ENCODE measurements at places on chromosomes 6 and 20.

GRCh38 chr6:92415656-92416055, 1003.7 kb downstream of the EPHA7 start:
- no peak for DNase-seq

DNA sequence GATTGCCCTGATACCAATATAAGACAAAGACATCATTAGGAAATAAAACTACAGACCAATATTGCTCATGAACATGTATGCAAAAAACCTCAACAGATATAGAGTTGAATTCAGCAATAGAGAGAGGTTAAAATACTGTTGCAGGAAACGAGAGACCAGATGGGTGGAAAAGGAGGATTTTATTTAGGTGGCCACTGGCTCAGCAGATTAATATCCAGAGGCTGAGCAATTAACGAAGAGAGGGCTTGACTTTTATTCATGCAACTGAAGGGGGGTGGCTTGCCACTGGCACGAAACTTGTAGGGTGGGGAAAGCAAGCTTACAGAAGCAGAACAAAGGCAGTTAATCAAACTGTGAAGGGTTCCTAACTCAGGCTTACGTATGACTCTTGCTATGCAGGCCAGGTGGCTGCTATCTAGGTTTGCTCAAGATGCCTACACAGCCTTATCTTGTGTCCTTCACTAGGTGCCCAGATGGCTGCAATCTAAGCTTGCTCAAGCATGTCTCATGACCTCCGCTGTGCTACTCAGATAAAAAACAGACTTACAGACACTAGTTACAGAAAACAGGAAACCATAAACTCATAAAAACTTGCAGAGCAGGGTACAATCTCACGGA, 126.4 kb downstream of the MMUT start:
- no peak for DNase-seq

GRCh38 chr6:29965563-29965872, 23.2 kb downstream of the HLA-A start:
- no peak for DNase-seq

- DNase-seq = no peak
Observed at GRCh38 chr6:45206793-45207492, 121.2 kb upstream of the RUNX2 start.

- DNase-seq = no peak
Observed at GRCh38 chr6:16839631-16840179, 78.4 kb upstream of the ATXN1 start.

GRCh38 chr20:23146181-23146580, 60.1 kb upstream of the CD93 start:
- DNase-seq = no peak

DNA sequence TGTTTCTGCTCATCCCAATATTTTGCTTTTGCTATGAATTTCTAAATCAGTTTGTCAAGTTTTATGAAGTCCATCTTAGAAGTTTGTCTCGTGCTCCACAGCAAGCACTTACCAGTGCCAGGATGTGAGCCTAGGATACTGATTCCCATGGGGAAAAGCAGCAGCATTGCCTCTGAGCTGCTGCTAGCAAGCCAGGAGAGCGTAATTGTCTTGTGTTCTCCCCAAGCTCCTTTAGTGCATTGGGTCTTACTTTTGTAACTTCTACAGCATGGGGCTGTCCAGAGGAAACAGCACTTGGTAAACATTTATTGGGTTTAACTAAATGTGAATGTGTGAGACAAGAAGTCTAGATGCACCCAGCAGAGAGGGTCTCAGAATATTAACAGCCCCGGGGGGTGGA, 76.1 kb downstream of the RNF182 start:
- no peak for DNase-seq

- DNase-seq = no peak
Observed at GRCh38 chr6:78525976-78526375, 341.4 kb upstream of the IRAK1BP1 start.

DNA sequence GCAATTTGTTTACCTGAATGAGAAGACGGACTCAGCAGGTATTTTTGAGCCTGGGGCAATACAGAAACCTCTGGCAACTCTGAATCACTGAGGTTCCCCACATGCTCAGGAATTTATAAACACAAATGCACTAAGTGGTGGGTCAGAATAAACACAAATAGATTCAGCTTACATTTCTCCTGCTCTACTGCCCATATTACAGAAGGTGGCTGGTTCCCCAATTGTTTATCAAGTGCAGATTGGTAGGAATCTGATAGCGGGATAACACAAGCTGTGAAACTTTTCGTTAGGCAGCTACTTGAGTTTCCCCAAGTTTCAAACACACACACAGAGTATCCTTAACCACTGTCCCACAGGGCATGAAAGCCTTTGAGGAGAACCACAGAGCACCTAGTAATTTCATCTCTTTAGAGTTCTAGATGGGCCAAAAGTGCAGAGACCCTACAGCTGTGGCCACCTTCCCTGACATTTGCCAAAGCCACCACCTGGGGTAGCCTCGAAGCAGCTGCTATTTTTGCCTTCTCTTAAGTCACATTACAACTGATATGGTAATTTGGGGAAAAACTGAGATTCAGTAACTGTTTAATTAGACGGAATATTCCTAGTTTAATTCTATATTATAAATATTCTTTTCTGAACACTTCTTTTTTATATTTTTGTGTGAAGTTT, 204.2 kb upstream of the PTCHD4 start:
- DNase-seq = no peak

GRCh38 chr6:17703256-17703694, 3.5 kb downstream of the NUP153 start:
- DNase-seq = no peak

GRCh38 chr20:45993197-45993951, 15.3 kb upstream of the MMP9 start:
- DNase-seq = no peak

- no peak for DNase-seq
Observed at GRCh38 chr6:165308926-165309731, at the start of gene C6orf118. C6orf118 (minus strand) TSS chr6:165309605; CDS start chr6:165309586, 19 bp downstream.

GRCh38 chr6:106255306-106255705, 70.3 kb downstream of the ATG5 start:
- DNase-seq = no peak

DNA sequence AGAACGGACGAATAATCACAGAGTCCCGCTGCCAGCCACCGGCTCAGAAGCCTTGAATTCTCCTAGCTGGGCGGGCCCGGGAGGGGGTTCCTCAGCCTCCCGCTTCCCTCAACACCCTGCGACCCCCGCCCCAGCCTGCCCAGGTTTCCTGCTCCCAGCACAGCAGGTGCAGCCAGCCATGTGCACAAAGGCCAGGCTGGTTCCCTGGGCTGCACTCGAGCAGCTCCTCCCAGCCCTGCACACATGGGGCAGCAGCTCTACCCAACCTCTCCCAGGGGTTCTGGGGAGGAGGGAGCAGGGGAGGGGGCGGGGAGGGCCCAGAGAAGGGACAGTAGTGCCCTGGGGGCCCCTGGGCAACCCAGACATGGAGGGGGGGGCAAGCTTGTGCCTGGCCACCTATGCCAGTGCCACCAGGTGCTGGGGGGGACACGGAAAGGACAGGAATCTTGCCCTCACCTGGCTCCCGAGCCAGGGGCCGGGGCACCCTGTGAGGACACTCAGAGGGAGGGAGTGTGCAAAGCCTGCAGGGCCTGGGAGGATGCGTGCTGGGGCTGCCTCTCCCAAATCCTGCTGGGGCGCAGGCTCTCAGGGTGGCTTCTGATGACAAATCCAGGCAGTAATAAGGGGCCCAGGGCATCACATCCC, 1.2 kb upstream of the NTSR1 start:
- no peak for DNase-seq

DNA sequence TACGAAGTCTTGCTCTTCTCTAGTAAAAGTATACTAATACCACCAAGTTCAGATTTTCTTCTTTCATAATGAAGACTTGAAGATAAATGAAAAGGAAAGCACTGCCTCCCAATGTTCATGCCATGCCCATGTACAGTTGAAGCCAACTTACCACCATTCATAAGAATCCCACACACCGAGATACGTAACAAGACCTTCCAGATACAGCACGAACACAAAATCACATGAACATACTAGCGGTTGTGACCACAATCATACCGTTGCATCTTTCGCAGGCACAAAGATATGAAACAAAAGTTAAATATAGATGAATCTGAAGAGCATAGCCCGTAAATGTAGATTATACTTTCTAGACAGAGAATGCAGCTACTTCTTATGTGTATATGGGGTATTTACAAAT, 412.5 kb downstream of the CBLN4 start:
- DNase-seq = no peak

GRCh38 chr6:44867571-44868334, 460.4 kb upstream of the RUNX2 start:
- no peak for DNase-seq

DNA sequence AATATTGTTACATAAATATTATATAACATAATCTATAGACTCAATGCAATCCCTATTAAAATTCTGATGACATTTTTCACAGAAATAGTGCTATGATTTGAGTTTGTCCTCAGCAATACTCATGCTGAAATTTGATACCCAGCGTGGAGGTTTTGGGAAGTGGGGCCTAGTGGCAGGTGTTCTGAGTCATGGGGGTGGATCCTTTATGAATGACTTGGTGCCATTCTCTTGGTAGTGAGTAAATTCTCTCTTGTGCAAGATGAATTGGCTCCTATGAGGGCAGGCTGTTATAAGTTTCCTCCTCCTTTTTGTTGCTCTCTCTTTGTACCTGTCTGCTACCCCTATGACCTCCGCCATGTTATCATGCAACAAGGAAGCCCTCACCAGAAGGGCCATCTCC, 65.8 kb downstream of the SHPRH start:
- DNase-seq = no peak

GRCh38 chr6:170179616-170180324, 111.1 kb downstream of the DLL1 start:
- no peak for DNase-seq

GRCh38 chr6:21595285-21596144, 2.0 kb downstream of the SOX4 start:
- DNase-seq = no peak

- no peak for DNase-seq
Observed at GRCh38 chr20:7038029-7038428, 270.5 kb downstream of the BMP2 start.

- no peak for DNase-seq
Observed at GRCh38 chr6:109961611-109962041, 16.5 kb upstream of the GPR6 start.

GRCh38 chr6:157855325-157855724, 32.3 kb downstream of the SNX9 start:
- no peak for DNase-seq

GRCh38 chr6:80566361-80566760, 459.9 kb downstream of the BCKDHB start:
- DNase-seq = no peak

DNA sequence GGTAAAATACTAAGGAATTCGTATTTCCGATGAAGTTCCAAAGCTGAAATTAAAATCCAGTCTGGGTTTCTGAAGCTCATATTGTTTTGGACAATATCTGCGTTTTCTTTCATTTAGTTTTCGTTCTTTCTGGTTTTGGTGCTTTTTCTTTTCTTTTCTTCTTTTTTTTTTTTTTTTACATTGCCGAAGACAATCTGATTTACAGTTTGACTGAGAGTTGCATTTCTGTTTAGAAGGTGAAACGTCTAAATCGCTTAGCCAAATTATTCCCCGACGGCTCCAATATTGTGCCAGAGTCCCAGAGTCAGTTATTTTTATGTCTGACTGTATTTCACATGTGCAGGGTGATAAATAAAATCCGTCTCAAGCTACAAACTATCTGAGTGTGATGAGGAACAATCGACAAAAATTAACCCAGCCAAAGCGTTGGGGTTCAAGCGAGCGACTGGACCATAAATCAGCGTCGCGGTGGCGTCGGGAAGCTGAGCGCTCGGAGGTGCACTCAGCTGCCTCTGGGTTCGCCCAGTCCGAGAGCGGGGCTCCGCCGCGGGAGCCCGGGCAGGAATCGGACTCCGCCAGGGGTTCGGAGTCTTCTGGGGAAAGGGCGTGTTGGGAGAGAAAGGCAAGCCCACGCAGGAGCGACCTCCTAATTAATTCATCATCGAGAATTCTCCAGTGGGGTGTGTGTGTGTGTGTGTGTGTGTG, 8.2 kb upstream of the TBX18 start:
- no peak for DNase-seq

DNA sequence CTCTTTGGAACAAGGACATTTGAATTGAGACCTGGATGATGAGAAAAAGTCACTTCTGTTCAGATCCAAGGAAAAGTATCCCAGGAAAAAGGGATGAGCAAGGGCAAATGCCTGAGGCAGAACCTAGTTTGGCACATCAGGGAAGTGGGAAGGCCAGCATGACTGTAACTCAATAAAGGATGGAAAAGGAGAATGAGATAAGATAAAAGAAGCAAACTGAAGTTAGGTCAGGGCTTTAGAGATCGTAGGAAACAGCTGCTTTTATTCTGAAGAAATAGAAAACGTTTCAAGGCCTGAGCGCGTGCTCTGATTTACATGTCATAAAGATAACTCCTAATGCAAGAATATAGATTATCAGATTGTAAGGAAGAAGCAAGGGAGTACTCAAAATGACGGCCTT, 450.0 kb downstream of the FRK start:
- no peak for DNase-seq

DNA sequence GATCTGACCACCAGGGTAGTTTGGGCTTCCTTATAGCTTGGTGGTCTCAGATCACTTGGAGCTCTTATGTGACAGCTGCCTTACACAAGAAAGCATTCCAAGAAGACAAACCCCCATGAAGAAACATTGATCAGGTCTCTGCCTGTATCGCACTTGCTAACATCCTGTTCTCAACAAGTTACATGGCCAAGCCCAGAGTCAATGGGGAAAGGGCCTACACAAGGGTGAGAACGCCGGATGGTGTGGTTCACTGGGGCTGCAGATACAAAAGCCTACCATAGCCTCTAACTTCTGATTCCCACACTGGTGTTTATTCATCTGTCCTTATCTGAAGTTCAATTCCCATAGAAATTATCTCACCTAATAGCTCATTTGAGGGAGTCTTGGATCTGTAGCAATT, 235.5 kb downstream of the SYNDIG1 start:
- DNase-seq = no peak

- no peak for DNase-seq
Observed at GRCh38 chr6:31079656-31080261, 32.6 kb downstream of the C6orf15 start.

DNA sequence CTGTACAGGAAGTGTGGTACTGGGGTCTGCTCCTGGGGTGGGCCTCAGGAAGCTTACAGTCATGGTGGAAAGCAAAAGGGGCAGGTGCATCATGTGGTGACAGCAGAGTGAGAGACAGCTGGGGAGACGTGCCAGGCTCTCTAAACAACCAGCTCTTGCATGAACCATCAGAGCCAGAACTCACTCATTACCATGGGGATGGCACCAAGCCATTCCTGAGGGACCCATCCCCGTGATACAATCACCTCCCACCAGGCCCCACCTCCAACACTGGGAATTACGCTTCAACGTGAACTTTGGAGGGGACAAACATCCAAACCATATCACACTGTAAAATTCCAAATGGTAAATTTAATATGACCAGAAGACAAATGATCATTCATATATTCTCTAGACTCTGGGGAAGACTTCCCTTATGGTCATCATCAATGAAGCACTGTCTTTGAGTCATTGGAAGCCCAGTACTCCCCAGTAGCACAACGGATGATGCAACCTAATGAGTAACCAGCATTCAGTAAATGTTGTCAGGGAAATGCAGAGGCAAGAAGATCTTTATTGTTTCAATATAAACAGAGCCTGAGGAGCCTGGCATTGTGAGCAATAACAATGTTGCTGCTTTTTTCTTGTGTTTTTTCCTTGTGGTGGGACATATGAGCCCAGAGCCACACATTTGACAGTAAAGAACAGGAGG, 48.2 kb upstream of the RALY start:
- no peak for DNase-seq

- no peak for DNase-seq
Observed at GRCh38 chr6:167996424-167997199, 859 bp upstream of the KIF25 start.

Data from Panc1 (cell line).